ENCODE measurements at places on chromosomes 4 and X.

DNA sequence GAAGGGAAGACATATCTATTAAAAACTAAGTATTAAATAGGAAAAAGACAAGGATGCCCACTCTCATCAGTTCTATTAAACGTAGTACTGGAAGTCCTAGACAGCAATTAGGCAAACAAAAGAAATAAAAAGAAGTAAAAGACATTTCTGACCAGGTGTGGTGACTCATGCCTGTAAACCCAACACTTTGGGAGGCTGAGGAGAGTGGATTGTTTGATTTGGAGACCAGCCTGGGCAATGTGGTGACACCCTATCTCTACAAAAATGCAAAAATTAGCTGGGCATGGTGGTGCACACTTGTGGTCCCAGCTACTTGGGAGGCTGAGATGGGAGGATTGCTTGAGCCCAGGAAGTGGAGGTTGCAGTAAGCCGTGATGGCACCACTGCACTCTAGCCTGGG lies 1071.8 kb downstream of the FAT4 start:
- DNase-seq = no peak

DNA sequence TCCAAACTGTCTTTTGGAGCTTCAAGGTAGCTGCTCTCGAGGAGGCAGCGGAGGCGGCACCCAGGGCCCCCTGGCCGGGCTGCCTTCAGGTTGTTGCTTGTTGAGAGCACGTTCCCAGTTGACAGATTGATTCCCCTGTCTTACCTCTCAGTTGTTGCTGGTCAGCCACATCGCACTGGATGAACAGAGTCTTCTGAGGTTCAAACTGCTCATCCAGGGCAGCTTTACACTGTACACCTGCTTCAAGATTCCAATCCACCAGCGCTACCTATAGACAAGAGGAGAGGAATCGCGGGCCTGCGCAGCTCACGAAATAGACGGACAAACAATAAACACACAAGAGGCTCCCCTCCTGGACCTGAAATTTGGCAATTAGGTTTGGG lies 497 bp downstream of the HPGD start:
- no peak for DNase-seq

DNA sequence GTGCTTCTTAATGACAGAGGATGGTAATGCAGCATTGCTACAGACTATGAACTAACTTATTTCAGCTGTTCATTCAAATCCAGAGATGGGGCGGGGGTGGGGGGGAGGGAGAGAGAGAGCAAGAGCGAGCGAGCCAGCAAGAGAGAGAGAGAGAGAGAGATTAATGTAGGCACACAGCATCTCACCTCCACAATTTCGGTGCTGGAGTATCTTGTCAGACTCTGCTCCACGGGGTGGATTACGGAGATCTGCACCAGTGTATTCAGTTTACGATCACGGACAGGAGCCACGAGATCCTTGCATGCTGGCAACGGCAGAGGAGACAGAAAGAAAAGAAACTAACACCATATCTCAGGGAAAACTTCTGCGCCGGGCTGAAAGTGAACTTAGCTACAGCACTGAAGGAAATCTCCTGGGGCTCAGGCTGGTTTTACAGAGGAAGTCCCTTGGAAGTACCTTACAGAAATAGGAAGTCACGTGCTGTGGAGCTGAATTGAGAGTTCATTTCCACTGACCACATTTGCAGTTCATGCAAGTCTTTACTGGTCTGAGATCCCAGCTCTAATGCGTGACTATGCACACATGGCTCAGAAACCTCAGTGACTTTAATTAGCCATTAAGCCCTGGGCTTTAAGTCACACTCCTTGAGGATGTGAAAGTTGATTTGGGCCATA lies 440.9 kb downstream of the INPP4B start:
- DNase-seq = peak; percentile 31

GRCh38 chr4:177638871-177639270 lies 196.6 kb upstream of the AGA start:
- DNase-seq = no peak

- no peak for DNase-seq
Observed at GRCh38 chr4:24956763-24957162, 43.9 kb upstream of the CCDC149 start.

- no peak for DNase-seq
Observed at GRCh38 chr4:166318810-166319525, 445.9 kb downstream of the TLL1 start.

- DNase-seq = no peak
Observed at GRCh38 chrX:9871701-9872268, 85.6 kb downstream of the SHROOM2 start.

DNA sequence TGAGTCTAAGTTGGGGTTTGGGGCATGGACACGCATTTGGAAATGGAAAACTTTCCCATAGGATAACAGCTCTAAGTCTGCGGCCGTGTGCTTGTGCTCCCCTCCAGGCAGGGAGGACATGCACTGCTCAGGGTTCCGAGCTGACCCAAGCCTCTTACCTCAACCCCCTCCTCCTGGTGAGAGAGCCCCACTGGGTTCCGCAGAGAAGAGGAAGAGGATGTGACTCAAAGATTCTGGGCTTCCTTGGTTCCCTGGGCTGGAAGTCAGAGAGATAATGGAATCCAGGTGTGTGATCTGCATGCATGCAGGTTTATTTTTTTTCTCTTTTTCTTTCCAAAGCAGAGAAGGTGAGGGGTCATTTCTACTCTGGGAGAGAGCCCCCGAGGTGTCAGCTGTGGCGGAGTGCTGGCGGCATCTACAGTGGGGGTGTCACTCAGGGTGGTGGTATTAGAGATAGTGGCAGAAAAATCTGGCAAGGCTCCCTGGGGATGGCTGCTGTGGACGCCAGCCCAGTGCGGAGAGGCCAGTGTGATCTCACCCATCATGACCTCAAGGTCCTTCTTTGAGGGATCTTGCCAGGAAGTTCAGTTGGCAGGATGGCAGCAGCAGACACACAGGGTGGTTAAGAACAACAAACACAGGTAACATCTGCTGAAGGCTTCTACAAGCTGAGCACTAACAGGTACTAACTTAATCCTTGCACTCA lies 168.7 kb upstream of the HAND2 start:
- DNase-seq = no peak

- no peak for DNase-seq
Observed at GRCh38 chr4:148173397-148174017, 268.7 kb downstream of the NR3C2 start.

DNA sequence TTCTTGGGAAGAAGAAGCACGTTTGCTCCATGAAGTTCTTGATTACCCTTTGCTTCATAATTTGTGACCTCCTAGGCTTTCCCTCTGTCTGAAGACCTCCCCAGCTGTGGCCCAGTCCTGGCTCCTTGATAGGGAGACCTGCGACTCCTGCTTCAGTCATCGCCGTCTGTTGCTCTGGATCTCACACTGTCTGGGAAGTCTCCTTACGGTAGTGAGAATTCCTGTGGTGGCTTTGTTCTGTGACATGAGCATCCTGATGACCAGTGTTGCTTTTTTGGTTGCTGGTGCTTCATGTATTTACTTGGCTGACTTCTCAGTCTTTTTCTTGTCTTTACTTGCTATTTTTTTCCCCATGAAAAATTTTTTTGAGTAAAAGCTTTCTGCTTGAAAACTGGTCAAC lies 44.2 kb downstream of the JADE1 start:
- DNase-seq = no peak

DNA sequence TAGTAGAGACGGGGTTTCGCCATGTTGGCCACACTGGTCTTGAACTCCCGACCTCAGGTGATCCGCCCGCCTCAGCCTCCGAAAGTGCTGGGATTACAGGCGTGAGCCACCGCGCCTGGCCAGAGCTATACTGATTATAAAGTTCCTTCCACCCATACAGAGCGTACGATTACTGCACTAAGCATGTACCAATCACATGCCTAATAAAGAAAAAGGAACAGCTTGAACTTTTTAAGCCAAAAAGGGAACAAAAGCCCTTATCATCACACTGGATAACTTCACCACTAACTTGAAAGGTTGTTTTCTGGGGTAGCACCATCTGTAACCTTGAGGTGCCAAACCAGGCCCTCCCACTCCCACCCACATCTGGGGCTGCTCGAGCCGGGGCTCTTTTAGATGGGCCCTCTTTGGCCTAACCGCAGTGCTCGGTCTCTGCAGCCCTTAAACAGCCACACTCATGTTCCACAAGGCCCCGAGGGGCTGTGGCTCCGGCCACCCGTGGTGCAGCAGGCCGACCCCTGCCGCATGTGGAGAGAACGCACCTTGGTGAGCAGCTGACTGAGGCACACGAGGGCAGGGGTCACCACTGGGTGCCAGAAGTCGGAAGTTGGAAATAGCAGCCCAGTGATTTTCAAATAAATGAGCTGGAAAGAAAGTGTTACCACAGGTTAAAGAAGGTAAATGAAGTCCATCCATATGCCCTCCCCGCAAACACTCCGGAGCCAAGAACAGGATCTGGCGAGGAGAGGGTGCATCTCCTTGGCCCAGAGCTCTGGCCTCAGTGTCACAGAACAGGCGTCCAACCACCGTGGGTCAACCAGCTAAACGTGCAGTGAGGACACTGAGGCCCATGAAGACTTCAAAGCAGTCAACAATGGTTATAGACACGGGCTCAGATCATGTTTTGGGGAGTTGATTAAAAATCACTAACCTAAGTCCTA lies 18.4 kb downstream of the NOP14 start:
- DNase-seq = no peak

DNA sequence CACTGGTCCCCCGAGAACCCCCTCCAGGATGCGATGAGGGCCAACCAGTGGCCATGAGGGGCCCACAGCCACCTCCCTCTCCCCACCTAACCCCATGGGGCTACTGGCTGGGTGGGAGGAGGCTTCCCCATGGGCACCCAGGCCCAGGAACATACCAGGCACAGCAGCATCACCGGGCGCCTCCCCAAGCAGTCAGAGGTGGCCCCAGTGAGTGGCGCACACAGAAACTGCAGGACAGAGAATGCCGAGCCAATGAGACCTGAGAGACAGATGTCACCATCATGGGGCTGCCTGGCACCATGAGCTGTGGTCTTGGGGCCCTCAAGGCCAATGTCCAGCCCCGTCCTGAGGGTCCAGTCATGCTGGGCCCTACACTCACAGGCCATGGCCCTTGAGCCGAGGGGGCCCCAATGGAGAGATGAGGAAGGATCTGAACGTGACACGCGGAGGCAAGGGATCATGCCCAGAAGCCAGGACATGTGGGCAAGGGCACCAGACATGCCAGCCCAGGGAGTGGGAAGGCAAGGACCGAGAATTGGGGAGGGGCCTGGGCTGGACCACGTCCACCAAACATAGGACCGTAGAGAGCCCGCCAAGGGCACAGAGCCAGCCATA lies 30.1 kb downstream of the NOP14 start:
- no peak for DNase-seq

- no peak for DNase-seq
Observed at GRCh38 chr4:15197005-15197404, 194.7 kb downstream of the CPEB2 start.

- no peak for DNase-seq
Observed at GRCh38 chr4:151934766-151935165, 174.0 kb upstream of the GATB start.

DNA sequence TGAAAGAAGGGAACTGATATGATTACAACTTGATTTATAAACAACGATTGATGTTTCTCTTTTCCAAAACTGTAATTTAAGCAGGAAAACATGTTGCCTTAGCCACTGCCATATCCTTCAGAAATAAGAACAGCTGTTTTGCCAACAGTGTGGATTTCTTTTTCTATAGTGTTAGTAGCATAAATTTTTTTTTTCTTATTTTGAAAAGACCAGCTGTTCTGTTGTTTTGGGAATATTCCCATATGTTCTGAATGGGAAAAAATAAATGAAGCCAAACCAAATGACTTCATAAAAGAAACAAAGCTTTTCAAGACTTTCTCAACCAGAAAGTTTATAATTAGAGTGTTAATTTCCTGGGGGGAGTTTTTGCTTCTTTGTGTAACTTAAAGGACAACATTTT lies 83.9 kb upstream of the ARHGAP24 start:
- DNase-seq = no peak

- no peak for DNase-seq
Observed at GRCh38 chrX:123311486-123311885, 127.4 kb downstream of the GRIA3 start.

- no peak for DNase-seq
Observed at GRCh38 chr4:6119507-6120020, 80.8 kb downstream of the JAKMIP1 start.

- DNase-seq = no peak
Observed at GRCh38 chr4:142334931-142335330, 511.2 kb downstream of the INPP4B start.

GRCh38 chrX:83771664-83772063 lies 89.3 kb upstream of the CYLC1 start:
- DNase-seq = no peak

DNA sequence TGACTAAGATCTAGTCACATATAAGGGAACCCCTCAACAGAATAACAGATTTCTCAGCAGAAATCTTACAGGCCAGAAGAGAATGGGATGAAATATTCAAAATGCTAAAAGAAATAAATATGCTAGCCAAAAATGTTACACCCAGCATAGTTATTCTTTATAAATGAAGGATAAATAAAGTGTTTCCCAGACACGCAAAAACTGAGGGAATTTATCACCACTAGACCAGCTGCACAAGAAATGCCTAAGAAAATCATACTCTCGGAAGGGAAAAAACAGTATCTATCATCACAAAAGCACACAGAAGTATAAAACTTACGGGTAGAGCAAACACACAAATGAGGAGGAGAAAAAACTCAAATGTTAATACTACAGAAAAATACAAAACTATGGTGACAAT lies 162.1 kb downstream of the HHIP start:
- no peak for DNase-seq

GRCh38 chr4:82388405-82388804 lies 14.6 kb upstream of the HNRNPD start:
- DNase-seq = no peak

- no peak for DNase-seq
Observed at GRCh38 chrX:68703846-68704245, 56.4 kb downstream of the STARD8 start.

DNA sequence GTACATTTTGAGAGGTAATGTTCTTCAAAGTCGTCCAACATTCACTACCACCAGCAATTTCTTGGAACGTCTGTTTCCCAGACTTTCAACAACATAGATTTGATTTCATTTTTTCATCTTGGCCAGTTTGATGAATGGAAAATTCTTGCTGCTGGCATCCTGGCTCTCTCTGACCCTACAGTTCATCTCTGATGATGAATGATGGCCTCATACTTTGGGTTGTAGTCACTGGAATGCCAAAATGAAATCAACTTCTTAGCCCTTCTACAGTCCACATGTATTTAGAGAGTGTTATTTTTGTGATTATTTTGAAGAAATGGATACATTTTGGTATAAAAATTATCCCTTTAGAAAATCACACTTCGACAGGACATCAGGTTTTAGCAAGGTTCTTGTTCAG lies 8.8 kb downstream of the CHST7 start:
- DNase-seq = no peak

DNA sequence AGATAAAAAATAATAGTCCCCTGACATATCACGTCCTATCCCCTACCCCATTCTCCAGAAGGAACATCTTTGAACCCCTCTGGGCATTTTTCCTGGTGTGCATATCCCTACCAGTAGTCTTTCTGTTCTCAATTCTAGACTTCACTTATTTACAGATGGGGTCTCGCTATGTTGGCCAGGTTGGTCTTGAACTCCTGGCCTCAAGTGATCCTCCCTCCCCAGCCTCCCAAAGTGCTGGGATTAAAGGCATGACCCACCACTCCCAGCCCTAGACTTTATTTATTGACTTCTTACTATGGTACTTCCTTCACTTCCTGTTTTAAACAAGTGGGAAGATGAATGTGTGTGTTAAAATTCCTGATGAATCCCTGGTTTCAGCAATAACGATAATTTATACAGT lies 612 bp upstream of the RRAGB start:
- DNase-seq = no peak

- DNase-seq = no peak
Observed at GRCh38 chrX:132559101-132559500, 70.3 kb upstream of the MBNL3 start.

- DNase-seq = no peak
Observed at GRCh38 chr4:107452717-107453630, 267.1 kb downstream of the PAPSS1 start.

GRCh38 chrX:53421772-53422085 lies 725 bp downstream of the SMC1A start:
- no peak for DNase-seq

All from activated CD4-positive, alpha-beta T cell treated with anti-CD3 and anti-CD28 coated beads, Interleukin-2, amount 50 U/mL, for 1 hour (primary cell).